Stimulated activated CD8-positive, alpha-beta memory T cell treated with anti-CD3 and anti-CD28 coated beads, Interleukin-7, amount 100 ng/mL, for 48 hours (primary cell): ENCODE measurements at places on chromosomes 11 and 22.

DNA sequence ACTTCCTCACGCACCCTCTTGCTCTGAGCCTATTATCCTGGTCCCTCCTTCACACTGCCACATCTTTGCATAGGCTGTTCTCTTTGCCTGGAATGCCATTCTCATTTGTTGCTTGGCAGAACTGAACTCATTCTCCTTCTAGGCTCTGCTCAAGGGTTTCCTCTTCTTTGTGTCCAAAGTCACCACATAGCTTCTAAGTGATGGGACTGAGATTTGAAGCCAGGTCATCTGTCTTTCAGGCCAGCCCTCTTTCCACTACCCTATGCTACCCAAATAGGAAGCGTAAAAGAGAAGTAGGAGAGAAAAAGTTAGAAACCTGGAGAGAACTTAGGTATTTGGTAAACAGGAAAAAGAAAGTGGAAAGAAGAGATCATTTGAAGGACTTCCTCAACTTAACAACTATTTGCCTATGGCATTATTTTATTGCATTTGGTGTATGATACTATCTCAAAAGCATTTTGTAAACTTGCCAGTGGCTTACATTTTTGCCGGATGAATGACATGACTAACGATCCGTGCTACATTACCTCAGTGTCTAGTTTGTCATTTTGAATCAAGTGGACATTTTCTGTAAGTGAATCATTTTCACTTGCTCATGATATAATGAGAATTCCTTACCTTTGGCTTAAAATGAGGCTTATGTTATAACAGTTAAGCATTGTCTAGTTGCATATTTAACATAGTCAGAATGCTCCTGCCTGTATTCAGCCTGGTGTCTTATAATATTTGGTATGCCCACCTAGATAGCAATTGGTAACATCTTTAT lies 18.5 kb downstream of the NF2 start:
- no peak for DNase-seq

DNA sequence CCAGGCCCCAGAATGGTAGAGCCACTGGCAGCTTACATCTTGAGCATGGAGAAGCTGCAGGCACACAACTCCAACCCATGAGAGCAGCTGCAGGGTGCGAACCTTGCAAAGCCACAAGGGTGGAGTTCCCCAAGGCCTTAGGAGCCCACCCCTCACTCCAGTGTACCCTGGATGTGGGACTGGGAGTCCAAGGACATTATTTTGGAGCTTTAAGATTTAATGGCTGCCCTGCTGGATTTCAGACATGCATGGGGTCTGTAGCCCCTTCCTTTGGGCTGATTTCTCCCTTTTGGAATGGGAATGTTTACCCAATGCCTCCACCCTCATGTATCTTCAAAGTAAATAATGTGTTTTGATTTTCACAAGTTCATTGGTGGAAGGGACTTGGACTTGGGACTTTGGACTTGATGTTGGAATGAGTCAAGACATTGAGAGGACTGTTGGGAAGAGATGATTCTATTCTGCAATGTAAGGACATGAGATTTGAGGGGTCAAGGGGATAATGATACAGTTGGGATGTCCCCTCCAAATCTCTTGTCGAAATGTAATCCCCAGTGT lies 1.1 kb upstream of the KRTAP5-7 start:
- DNase-seq: no peak

DNA sequence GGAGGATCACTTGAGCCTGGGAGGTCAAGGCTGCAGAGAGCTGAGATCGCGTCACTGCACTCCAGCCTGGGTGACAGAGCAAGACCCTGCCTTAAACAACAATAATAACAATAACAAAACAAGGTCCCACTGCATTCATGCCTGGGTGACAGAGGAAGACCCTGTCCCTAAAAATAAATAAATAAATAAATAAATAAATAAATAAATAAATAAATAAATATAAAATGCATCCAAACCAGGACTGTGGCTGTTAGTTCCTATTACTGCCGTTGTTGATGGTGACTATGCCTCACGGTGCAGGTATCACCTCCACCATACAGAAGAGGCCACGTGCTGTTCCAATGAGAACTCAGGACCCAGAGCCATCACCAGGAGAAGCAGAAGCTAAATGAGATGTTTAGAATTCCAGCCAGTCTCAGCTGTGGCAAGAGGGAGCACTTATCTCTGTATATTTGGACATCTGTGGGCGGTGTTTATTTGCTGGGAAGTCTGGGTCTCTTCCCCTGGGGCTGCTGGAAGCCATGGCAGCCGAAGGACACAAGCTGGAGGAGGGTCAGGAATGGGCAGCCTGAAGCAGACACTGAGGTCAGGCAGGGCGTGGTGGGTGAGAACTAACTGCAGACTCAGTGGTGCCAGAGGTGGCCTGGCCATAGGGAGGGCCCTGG lies 21.6 kb downstream of the C11orf86 start:
- no peak for DNase-seq

GRCh38 chr11:89667001-89667400 lies 43.1 kb upstream of the TRIM77 start:
- DNase-seq: no peak

- no peak for DNase-seq
Observed at GRCh38 chr11:117375960-117376359, 48.3 kb downstream of the CEP164 start.

DNA sequence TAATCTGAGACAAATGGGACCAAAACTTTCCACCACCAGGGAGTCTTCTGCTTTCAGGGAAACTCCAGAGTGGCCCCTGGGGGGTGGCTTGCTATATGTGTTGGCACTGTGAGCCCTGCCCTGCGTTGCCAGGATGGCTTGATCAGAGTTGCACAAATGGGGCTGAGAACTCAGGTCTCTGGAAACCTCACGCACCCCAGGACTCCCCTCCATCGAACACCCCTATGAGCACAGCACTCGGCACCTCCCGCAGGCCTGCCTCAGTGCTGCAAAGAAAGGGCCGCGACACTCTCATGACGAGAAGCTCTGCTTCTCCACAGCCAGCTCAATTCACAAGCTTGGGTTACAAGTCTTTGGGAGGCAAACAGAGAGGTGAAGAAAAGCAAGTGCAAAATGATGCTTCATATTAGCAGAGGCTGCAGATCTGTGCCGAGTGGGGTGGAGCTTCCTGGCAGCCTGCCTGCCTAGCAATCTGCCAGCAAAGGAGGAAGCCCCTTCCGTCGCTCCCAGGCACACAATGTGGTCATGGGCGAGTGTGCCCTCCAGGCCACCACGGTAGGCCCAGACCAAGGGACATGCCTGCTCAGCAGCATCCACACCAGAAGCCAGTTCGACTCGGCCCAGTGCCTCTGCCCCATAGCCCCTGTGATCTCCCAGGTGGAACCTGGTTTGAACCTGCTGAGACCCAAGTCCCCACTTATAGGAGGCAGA lies 55.7 kb downstream of the MYH9 start:
- no peak for DNase-seq

DNA sequence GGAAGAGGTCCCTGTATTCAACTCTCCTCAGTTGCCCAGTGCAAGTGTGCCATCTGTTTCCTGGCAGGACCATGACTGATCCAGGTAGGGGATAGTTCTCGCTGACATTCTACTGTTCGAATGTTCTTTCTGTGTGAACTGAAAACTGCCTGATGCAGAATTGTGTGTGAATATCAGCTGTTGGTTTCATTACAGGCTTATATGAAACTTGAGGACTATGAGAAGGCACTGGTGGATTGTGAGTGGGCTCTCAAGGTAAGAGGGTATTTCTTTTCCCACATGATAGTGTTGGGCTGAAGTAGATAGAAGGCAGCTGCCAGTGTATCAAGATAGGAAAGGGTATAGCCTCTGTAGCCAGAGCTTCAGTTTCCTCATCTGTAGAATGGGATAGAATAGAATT lies 15.3 kb downstream of the TTC12 start:
- no peak for DNase-seq

DNA sequence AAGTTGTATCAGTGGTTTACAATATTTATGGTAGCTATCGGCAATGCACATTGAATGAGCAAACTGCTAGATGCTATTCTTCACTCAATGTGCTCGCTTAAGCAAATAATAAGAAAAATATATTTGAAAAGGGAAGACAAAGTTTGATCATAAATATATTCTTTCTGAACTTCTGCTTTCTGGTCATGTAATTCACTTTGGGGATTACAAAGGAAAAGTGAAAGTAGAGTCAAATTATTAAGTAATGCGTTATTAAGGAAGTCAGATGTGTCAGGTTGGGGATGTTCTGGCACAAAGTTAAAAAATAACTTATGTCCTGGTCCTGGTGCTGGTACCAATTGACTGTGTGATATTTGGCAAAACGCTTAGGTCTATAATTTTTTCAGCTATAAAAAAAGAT lies 98.0 kb upstream of the TRIM77 start:
- no peak for DNase-seq

DNA sequence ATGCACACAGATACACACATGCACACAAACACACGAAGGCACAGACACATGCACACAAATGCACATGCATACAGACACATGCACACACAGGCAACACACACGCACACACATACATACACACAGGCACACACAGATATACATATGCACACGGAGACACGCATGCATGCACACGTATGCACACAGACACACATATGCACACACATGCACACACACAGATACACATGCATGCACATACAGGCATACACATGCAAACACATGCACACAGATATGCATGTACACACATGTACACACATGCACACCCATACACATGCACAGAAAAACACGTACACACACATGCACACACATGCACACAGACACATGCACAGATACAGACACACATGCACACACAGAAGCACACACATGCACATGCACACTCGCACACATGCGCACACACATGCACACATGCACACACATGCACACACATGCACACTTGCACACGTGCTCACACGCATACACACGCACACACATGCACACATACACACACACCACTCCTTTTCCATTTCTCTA lies 70.8 kb upstream of the ALDH3B2 start:
- DNase-seq: no peak

- no peak for DNase-seq
Observed at GRCh38 chr11:121564948-121565684, 112.3 kb upstream of the SORL1-AS1 start.

GRCh38 chr22:48683640-48684039 lies 1144.0 kb downstream of the BRD1 start:
- no peak for DNase-seq

DNA sequence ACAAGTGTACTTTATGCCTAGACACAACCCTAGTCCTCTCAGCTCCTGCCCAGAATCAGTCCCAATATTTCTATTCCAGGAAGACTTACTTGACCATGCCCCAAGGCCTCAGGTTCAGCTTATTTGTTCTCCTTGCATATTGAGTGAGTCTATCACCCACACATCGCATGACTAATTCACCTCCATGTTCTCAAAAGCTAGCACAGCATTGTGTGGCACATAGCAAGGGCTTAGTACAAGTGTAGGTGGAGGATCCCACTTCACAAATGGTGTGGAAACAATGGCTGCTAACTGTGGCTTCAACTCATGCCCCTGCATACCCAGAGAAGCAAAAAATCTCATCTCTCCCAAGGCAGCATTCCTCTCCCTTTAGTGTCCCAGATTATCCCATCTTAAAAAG lies 602.6 kb upstream of the API5 start:
- DNase-seq: no peak

GRCh38 chr22:42743501-42743991 lies 22.9 kb upstream of the A4GALT start:
- no peak for DNase-seq

DNA sequence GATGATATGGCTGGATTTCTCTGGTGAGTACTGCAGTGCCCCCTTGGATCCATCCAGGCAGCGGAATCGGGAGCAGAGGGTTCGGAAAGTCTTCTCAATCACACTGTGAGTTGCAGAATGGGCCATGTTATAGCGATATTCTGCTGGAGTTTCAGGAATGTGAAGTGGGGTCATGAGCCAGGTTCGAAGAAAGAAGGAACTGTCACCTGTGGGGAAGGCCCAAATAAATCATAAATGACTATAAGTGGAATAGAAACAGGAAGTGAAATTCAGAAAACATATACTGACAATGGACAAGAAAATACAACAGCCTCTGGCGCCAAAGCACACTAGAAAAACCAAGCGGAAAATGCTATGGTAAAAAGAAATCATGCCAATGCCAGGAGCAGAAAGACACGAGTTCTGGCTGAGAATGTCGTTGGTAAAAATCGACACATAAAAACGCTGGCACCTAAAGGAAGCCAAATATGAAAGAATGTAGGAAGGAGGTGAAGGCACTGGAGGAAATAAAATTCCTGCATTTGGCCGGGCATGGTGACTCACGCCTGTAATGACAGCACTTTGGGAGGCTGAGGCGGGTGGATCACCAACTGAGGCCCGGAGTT lies 10.0 kb upstream of the AMBRA1 start:
- no peak for DNase-seq

DNA sequence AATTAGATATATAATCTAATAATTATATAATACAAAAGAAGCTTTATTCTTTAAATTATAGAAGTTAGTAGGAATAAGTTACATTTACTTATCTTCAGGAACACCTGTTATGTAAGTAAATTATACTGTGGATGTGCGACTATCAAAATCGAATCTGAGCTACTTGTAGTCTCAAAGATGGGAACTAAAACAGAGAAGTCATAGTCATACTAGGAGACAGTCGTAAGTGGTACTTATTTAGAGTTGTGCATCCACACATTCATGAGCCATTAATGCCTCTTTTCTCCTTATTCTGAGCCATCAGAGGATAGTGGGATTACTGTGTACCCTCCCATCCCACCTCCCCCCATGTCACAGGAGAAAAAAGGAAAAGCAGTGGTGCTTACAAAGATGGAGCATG lies 114.4 kb downstream of the CADM1 start:
- DNase-seq: no peak

GRCh38 chr11:75135651-75136050 lies 15.3 kb upstream of the SLCO2B1 start:
- no peak for DNase-seq

DNA sequence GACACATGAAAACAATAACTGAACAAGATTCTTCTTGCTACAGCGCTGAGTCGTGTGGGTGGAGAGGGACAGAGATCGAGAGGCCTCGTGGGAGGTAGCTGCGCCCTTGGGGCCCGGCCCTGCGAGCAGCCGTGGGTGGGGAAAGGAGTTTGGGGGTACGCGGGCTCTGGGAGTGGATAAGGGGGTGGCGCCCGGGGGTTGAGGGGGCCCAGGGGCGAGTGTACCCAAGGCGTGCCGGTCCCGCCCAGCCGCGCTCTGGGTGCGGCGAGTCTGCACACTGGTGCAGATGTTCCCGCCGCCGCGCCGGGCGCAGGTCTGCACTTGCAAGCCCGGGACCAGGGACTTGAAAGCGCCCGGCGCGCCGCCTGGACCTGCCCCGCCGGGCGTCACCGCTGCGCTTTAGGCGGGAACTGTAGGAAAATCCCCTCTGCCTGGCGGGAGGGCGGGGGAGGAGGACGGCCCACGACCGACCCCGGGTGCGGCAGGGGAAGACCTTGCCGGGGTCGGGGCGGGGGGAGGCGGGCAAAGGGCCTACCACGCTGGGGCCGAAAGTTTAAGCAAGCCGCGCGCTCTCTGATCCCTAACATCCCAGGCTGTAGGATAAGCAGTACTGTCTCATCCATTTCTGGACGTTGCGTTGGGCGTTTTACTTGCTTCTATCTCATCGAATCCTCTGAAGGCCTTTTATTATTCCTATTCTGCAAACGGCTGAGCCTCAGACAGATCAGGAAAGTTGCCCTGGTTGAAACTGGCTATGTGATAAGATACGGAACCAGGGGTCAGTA lies 1.4 kb upstream of the KREMEN1 start:
- DNase-seq: peak; percentile 13
